Progenitor cell of endocrine pancreas (in vitro differentiated cells): ENCODE measurements at places on chromosomes 1 and 21. TPM values are rescaled to one million over a fixed set of nuclear protein-coding genes. Genes with fewer than 3 reads are reported as not detected.
A peak's percentile ranks its signal among the peaks of the same experiment; 100 is the strongest.

DNA sequence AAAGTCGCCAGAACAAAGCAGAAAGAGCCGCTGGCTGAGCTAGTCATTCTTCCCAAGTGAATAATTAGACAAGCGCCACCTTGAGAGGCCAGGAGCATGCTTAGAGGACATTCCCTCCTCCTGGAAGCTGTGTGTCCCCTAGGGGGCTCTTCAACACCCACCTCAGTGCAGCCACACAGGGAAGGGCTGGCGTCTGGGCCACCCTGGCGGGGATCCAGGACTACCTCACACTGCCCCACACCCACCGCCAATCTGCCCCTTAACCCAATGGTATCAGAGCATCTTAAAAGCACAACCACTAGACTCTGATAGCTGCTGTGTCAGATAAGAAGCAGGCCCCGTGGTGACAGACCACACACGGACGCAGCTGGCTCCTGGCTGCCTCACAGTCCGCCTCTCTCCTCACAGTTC, 24.9 kb downstream of the SETD4 start:
- DNase-seq: no peak

- no peak for DNase-seq
These were observed 159.1 kb upstream of the USP24 start for GRCh38 chr1:55374216-55374615.

DNA sequence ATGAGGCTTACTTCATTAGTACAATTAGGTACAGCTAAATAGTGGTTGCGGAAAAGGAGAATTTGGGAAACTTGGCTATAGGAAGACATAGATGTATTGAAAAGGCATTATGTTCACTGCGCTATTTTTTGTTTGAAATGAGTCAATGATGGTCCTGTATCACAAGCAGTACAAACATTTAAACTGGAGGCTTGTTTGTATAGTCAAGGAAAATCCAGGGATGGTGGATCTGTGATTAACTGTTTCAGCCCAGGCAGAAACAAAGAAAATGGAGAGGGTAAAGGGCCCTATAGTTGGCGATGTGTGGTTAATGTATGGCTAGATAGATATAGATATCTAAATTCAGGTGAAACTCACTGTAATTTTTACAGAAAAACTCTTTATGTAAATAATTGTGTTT, 79.9 kb downstream of the CLIC4 start:
- no peak for DNase-seq

GRCh38 chr1:194133152-194133551, 946.7 kb upstream of the B3GALT2 start:
- no peak for DNase-seq

DNA sequence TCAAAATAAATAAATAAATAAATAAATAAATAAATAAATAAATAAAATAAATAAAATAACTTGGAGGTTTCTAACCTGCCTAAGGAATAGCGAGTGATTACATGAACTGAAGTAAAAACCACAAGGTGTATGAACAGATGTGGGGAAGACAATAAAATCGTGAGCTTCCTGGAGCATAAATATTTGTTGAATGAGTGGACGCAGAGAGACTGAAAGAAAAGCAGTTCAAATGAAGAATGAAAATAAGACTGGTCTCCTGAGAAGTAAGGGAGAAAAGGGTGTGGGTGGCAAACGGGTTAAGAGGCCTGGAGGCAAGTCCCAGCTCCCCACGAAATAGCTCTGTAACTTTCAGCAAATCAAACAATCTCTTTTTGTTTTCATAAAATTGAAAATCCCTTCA, 33.6 kb downstream of the CHML start:
- DNase-seq: no peak

GRCh38 chr1:109759513-109760334, 4.0 kb downstream of the EPS8L3 start:
- DNase-seq: no peak

DNA sequence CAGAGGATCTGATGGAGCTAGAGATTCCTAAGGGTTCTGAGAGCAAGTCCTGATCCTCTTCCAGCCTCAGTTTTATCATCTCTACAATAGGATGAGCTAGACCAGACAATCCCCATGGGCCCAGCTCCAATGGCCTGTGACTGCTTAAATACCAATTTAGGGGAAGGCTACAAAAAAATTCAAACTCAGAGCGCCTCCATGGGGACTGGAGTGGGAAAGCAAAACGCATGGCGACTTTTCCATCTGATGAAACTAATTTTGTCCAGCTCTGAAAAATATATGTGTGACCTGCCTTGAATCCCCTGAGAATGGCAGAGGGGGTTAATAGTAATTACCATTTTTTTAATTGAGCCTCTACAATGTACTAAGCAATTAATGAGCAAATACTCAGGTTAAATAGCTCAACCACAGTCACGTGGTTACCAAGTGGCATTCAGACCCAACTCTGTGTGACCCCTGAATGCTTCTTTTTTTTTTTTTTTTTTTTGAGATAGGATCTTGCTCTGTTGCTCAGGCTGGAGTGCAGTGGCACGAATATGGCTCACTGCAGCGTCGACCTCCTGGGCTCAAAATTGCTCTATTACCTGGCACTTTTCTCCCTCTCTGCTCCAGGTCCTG, 8.4 kb downstream of the EXTL1 start:
- no peak for DNase-seq

DNA sequence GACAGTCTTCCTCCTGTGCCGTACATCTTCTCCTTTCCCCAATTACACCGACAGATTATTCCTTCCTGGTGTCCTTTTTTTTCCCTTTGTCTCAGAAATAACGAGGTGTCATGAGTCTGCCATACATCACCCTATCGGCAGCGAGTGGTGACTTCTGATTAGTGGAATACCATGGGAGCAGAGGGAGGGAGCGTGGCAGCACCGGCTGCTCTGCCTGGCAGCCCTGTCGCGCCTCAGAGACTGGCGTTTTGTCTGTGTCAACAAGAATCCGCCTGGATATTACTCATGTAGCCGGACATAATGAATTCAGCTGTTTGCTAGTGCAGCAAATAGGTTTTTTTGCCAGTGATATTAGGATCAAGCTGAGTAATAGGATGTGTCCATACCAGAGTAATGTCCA, 51.8 kb downstream of the UTP25 start:
- DNase-seq: no peak

DNA sequence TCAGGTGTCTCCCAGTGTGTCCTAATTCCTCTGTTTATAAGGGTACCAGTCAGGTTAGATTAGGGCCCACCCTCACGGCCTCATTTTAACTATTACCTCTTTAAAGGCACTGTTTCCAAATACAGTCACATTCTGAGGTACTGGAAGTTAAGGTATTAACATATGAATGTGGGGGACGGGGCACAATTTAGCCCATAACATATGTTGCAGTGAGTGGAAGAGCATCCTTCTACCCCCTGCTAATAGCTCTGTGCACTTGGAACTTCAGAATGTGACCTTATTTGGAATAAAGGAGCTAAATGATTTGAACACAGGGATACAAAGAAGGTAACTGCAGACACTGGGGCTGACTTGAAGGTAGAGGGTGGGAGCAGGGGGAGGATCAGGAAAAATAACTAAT, 67.3 kb upstream of the ADGRL2 start:
- no peak for DNase-seq

GRCh38 chr1:177429234-177429633, 258.5 kb downstream of the BRINP2 start:
- DNase-seq: no peak

DNA sequence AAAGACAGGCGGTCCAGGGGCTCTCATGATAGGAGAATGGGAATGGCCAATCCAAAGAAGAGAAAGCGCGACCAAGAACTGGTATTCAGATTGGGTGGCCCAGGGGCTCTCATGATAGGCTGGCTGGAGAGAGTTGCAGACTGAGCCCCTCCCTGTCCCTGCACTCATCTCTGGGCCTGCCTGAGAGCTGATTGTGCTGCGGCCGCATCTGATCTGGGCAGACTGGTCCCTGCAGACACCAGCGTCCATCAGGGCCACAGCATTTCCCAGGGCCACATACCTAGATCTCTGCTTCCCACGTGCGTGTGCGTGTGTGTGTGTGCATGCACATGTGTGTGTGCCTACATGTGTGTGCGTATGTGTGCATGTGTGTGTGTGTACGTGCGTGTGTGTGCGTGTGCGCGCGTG, 30.4 kb upstream of the MAN1C1 start:
- no peak for DNase-seq

GRCh38 chr1:111842411-111842810, 86.7 kb downstream of the DDX20 start:
- no peak for DNase-seq

GRCh38 chr1:48472638-48473037, 634 bp upstream of the SPATA6 start:
- no peak for DNase-seq

DNA sequence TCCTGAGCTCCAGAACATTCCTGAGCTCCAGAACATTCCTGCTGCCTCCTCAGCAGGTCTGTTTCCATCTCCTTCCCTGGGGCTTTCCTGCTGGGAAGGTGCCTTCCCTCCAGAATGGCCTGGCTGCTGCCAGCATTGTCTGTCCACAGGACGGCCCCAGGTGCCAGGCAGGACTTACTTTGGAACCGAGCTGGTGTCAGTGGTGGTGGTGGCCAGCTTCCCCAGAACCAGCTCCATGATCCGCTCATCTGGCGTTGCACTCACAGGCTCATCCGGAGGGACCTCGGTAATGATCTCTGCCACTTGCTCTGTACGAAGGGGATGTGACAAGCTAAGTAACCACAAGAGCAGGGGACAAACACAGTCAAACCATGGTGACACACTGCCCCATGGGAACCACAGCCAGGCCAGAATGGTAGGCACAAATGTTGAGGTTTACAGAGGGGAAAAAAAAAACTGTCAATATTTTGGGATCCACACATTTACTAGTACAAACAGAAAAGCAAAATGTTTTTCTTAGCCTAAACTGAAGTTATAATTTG, 41.3 kb downstream of the PRDM15 start:
- DNase-seq: no peak

DNA sequence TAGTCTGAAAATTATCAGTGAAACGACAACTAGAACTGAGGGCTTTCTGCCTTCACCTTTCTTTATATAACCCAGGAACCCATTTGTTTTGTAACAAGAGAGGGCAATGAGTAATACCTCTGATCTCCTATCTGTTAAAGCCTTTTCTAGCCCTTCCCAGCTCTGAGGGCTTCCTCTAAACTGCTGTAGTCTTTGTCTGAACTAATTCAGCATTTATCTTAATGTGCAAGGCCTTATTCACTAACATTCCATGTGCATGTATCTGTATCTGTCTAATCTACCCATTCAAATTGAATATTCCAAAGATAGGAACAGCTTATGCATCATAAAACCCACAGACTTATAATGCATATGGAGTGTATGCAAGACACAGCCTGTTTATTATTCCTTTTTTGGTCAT, 167.1 kb downstream of the LYPLAL1 start:
- DNase-seq: no peak

GRCh38 chr1:11675325-11675724, 5.6 kb downstream of the MAD2L2 start:
- no peak for DNase-seq

GRCh38 chr1:178644308-178645120, 80.5 kb upstream of the RALGPS2 start:
- DNase-seq: no peak

- DNase-seq: peak; percentile 54
These were observed at the start of gene MAD2L2 for GRCh38 chr1:11681071-11681771. Gene MAD2L2 (minus strand): TSS chr1:11681148. CDS start chr1:11680601, 547 bp downstream.

DNA sequence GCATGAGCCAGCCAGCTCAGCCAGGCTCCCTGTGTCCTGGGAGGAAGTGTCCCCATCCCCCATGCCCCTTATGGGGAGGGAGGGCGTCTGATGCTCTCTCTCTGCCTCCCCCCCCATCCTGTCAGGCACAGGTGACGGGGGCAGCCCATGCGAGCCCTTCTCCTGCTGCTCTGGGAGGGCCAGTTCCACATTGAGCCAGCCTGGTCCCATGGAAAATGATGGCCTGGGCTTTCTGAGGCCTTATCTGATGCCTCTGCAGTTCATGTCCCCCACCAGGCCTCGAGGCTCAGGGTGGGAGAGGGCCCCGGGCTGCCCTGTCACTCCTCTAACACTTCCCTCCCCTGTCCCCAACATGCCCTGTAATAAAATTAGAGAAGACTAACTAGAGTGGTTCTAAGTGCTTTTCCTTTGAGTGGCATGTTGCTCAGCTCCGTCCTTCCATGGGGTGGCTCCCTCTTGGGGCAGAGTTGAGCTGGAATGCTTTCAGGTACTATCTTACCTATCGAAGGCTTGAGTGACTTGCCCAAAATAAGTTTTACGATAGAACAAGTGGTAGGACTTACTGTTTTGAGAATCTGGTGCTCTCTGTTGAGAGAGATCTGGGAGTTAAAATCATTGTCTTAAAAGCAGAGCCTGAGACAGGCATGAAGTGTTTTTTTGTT, 1.8 kb upstream of the MTFR1L start:
- no peak for DNase-seq

DNA sequence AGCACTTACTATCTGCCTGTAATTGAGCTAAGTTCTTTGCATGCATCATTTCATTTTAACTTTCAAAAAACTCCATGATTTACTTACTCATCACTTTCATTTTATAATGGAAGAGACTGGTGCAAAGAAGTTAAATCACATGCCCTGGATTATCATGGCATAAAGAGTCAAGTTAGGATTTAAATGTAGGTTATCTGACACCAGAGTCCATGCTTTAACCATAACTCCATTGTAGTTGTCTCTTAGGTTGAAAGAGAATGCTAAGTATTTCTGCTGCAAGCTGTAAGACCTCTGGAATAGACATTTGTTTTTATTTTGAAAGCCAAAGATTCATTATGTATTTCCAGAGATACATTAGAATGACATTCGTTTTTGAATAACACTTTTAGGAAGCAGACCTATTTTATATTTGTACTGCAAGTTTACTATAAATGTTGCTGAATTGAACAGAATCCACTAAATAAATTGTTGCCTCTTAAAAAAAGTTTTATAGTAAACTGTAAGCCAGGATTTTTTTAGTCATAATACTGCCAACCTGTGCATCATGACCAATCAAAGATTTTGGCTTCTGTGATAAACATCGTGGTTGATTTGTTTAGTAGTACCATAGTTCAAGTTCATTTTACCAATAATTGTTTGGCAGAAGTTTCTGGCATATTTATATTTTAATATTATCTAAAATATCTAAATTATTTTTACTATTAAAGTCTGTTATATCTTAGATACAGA, 26.1 kb downstream of the CFH start:
- no peak for DNase-seq

- no peak for DNase-seq
These were observed 43.2 kb downstream of the DNM3 start for GRCh38 chr1:171884475-171884874.

DNA sequence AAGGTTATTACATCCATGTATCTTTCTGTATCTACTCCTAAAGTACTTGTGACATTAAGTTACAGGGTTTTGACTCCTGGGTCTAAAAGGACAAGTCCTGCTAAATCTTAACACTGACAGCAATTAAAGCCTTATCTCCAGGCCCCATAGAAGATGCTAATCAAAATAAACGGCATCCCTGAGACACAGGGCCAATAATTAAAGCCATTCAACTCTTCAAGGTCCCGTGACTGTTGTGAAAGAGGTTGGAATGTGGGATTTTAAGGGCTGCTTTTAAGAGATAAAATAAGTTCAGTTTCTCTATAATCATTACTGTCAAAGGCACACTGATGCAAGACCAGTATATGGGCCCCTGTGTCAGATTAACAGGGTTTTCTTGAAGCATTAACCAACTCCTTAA, 8.3 kb downstream of the DNAI4 start:
- DNase-seq: no peak

GRCh38 chr1:91827087-91827458, 58.9 kb downstream of the TGFBR3 start:
- no peak for DNase-seq

The ZYG11A gene
- 0.16 TPM in 1 of 2 replicates, not detected in the other for total RNA-seq

The CFHR4 gene
- not detected in 2 replicates for total RNA-seq

The SLC5A9 gene
- total RNA-seq: 7.2 and 8.8 TPM in 2 replicates

The NTRK1 gene
- total RNA-seq: 0.36 TPM in 1 of 2 replicates, not detected in the other

The AIRE gene
- total RNA-seq: not detected in 2 replicates

The AGBL4 gene
- total RNA-seq: 2.5 and 3.1 TPM in 2 replicates

The PLA2G2F gene
- total RNA-seq: not detected in 2 replicates

The MCOLN2 gene
- total RNA-seq: 0.16 and 0.29 TPM in 2 replicates

The BRDT gene
- total RNA-seq: not detected in 2 replicates
